ENCODE measurements at places on chromosomes 3 and 15. TPM values are rescaled to one million over a fixed set of nuclear protein-coding genes. Genes with fewer than 3 reads are reported as not detected.

Gene HHATL
- total RNA-seq, result not detected

Gene GOLGA8J
- not detected for total RNA-seq

Gene LRRIQ4
- 0.15 TPM for total RNA-seq

Gene CDHR4
- not detected for total RNA-seq

Gene SNTN
- total RNA-seq, result not detected

Gene CMTM8
- total RNA-seq, result 1.7 TPM

Gene CGNL1
- 10.6 TPM for total RNA-seq

Gene ZBTB20
- total RNA-seq, result 0.96 TPM

Data from H7 (cell line).